RWPE2 (cell line): ENCODE measurements at places on chromosomes 12 and 14.
A peak's percentile ranks its signal among the peaks of the same experiment; 100 is the strongest.

GRCh38 chr14:59811815-59812214 lies 58.8 kb downstream of the RTN1 start:
- no peak overlapping the region for H3K27ac ChIP-seq
- DNase-seq = no peak
- peaks cover 27% of the 10 kb centered on the region for H3K27me3 ChIP-seq
- H3K36me3 ChIP-seq = no peaks in the 10 kb centered on the region

DNA sequence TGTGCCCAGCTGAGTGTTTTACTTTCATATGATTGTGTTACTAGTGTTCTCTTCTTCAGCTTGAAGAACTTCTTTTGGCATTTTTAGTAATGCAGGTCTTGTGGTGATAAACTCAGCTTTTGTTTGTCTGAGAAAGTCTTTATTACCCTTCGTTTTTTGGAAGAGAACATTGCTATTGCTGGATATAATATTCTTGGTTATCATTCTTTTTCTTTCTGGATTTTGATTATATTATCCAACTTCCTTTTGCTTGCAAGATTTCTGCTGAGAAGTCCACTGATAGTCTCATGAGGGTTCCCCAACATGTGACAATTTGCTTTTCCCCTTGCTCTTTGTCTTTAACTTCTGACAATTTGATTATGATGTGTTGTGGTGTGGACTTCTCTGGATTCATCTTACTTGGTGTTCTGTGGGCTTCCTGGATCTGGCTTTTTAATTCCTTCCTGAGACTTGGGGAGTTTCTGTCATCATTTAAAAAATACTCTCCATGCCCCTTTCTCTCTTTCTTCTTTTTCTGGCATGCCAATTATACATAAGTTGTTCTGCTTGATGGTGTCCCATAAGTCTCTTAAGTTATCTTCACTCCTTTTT lies 416.8 kb downstream of the CCDC91 start:
- H3K4me3 ChIP-seq = no peak overlapping the region
- no peak for DNase-seq
- H3K36me3 ChIP-seq = no peaks in the 10 kb centered on the region
- no peaks in the 10 kb centered on the region for H3K4me1 ChIP-seq
- H3K27ac ChIP-seq = no peak overlapping the region

- DNase-seq = no peak
- H3K27me3 ChIP-seq = no peaks in the 10 kb centered on the region
- no peaks in the 10 kb centered on the region for H3K36me3 ChIP-seq
- no peak overlapping the region for H3K4me3 ChIP-seq
- no peak overlapping the region for H3K27ac ChIP-seq
- peaks cover 7% of the 10 kb centered on the region for H3K4me1 ChIP-seq
These were observed 690 bp downstream of the AKAP6 start for GRCh38 chr14:32329690-32330285.

DNA sequence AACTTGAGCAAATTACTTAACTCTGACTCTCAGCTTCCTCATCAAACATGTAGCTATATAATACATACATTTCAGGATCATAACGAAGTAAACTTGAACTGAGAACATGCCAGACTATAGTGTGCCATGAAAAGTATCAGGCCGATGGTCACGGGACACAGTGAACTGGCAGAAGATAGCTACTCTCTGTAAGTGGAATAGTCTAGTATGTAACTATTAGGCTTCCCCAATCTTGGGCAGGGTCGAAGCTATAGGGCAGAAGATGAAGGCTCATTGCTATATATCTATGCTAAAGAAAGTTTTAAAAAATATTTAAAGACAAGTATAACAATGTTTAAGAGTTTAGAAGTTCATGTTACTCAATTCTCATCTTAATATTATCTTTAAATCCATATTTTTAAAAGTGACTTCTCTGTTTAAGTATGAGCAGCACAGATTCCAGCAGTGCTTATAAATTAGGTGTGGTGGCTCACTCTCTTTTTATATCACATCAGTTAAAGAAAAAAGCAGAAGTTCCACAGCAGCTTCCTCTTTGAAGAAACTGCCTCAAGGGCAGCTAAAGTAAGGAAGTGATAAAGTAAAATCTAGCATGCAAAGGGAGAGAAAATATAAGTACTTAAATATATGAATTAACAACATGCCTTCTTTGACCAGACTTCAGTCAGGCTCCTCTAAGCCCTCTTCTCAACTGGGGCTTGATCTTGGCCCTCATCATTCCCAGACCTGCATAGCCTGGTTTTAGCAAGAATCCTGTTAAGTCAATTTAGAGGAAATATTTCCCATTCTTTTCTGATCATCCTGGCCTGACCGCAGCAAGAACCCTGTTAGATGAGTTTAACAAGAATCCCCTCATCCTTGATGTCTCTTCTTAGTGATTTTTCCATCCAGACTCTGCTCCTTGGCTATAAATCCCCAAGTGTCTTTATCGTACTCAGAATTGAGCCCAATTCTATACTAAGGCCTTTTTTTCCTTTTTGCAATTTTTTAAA lies 8.4 kb upstream of the GLIPR1 start:
- H3K27me3 ChIP-seq = no peaks in the 10 kb centered on the region
- H3K36me3 ChIP-seq = no peaks in the 10 kb centered on the region
- no peak overlapping the region for H3K27ac ChIP-seq
- no peak for DNase-seq
- H3K4me1 ChIP-seq = no peaks in the 10 kb centered on the region
- no peak overlapping the region for H3K4me3 ChIP-seq

DNA sequence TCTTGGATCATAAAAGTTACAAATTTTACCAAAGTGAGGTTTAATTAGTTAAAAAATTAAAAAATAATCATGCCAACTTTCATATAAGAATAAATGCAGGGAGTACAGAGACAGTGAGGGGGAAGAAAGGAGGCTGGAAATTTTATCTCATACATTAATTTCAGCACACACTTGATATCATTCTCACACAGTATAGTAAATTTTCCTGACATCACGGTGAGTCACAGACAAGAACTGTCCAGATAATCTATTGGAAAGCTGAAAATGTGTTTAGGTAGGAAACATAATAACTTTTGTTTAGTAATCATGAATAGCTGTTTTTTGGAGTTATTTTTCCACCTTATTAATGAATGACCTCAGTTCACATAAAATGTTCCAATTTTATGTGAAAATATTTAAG lies 1204.8 kb downstream of the GALC start:
- H3K27ac ChIP-seq = no peak overlapping the region

GRCh38 chr12:131177599-131177998 lies 223.9 kb downstream of the ADGRD1 start:
- H3K27ac ChIP-seq = no peak overlapping the region
- H3K4me1 ChIP-seq = no peaks in the 10 kb centered on the region
- peaks cover 24% of the 10 kb centered on the region for H3K27me3 ChIP-seq
- H3K4me3 ChIP-seq = no peak overlapping the region

DNA sequence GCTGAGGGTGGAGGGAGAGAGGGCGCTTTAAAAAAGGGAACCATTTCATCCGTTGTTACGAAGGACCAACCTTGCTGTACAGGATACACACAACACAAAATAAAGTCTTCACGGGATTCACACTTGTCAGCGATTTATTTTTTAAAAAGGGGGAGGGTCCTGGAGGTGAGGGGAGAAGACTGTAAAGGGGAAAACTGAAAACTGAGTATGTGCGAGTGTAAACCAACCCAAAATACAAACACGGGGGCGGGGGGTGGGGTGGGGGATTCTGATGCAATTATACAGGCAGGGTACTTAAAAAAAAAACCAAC lies 499 bp upstream of the PRKAG1 start:
- no peak for DNase-seq
- H3K4me1 ChIP-seq = peaks cover 5% of the 10 kb centered on the region
- peak overlapping the region; percentile 70 for H3K4me3 ChIP-seq
- peaks cover 40% of the 10 kb centered on the region for H3K36me3 ChIP-seq

DNA sequence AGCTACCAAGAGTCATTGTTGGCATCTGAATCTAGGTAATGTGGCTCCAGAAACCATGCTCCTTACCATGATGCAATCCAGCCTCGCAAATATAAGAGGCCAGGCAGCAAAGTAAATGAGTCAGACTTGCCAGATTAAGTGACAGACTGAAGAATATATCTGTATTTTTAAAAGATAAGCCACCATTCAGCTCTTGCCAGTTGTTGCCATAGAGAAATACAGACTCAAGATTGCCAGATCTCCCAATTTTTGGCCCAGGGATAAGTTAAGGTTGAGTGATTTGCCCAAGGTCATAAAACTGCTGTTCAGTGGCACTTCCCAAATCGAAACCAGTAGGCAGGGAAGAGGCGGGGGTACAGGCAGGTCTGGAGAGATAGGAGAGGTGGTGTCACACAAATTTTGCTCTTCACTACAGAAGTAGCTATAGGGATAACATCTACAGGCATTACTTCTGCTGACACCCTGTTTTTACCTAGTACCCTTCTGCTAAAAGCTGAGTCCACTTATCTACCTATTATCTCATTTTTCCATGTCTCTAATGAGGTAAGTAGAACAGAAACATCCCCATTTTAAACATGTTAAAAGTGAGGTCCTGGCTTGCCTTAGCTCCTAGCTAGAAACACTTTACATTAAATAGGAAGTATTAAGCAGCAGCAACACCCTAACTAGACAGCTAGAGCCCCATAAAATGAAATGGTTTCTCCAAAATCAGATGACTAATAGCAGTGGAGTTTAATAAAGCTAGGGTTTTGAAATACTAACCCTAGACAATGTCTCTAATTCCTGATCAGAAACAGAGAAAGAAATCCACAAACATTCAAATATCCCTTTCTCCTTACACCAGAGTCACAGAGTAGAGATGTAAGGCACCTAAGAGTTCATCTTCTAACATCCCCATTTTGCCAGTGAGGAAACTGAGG lies 19.5 kb downstream of the DCAF5 start:
- H3K36me3 ChIP-seq = peaks cover 8% of the 10 kb centered on the region; the same call in 1 of the 2 replicates
- no peaks in the 10 kb centered on the region for H3K27me3 ChIP-seq
- H3K4me3 ChIP-seq = no peak overlapping the region
- no peak for DNase-seq
- peak overlapping the region; percentile 17 for H3K27ac ChIP-seq
- H3K4me1 ChIP-seq = peaks cover 38% of the 10 kb centered on the region

GRCh38 chr12:104763168-104763805 lies 194.8 kb downstream of the SLC41A2 start:
- H3K27me3 ChIP-seq = no peaks in the 10 kb centered on the region
- no peaks in the 10 kb centered on the region for H3K4me1 ChIP-seq
- H3K4me3 ChIP-seq = no peak overlapping the region
- H3K36me3 ChIP-seq = no peaks in the 10 kb centered on the region

DNA sequence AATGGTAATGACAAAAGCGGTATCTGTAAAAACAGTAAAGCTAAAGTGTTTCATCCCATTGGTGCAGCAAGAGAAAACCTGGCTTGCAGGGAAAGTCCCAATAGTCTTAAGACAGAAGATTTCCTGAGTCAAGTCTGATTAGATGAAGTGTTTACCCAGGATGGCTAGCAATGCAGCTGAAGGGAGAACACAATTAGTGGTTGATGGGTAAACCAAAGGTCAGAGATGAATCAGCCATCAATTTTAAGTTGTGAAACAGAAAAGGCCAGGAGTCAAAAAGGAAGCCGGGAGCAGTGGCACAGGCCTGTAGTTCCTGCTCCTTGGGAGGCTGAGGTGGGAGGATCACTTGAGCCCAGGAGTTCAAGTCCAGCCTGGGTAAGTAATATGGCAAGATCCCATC lies 52.6 kb downstream of the SEC23A start:
- DNase-seq = no peak
- no peaks in the 10 kb centered on the region for H3K27me3 ChIP-seq
- H3K4me3 ChIP-seq = no peak overlapping the region
- no peak overlapping the region for H3K27ac ChIP-seq
- H3K36me3 ChIP-seq = peaks cover 84% of the 10 kb centered on the region

DNA sequence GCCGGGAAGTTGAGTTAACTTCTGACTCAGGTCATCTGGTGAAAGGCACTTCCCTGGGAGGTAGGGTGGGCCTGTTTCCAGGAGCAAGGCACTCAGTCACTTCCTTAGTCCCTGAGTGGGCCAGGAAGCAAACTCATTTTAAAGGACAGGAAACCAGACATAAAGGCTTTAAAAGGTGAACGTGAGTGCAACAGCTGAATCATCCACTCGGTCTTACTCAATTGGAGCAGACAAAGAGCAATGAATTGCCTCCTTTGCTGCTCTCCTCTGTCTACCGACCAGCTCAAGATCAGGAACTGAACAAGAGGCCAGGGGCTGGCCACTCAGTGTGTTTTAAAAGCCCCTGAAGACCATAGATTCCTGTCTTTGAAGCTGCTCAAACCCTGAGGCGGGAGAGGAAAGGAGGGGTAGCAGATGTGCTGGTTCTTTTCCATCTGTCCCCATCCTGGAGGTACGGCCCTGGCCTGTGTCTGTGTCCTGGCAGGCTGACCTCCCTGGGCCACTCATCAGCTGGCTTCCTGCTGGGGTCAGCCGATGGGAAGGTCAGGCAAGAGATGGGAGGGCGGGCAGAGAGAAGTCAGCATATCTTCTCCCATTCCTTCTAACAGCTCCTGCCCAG lies 148.9 kb downstream of the PPM1H start:
- no peaks in the 10 kb centered on the region for H3K36me3 ChIP-seq
- no peaks in the 10 kb centered on the region for H3K27me3 ChIP-seq
- H3K27ac ChIP-seq = peak overlapping the region; percentile 93
- peak; percentile 87 for DNase-seq

DNA sequence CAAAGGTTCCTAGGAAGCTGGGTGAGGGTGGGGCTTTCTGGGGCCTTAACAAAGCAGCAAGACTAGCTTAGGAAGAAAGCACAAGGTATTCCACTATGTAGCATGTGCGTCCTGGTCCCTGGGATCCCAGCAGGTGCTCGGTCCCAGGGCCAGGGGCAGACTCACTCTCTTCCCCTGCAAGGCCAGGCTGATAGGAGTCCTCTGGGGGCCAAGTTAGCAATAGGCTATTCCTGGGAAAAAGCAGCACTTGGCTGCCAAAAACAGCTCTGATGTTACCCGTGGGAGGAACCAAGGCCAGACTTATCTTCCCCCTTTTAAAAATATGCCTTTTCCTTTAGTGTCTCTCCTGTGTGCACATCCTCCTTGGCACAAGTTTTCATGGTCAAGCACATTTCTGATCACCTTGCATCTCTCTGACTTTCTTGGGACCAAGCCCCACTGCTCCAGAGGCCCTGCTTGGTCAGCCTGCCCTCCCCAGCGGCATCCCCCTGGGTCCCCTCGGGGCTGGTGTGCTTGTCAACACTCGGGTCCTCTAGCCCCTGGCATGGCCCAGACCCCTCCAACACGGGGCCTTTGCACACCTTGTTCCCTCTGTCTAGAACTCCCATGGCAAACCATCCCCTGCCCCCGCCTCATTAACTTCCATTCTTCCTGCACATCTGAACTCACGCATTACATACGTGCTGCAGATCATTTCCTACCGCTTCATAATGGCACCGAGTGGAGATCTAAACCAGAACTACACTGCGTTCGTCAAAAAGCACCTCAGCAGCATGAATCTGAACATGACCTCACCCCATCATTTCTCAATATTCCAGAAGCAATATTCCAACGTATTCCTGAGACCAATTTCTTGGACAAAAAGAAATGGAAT lies 21.9 kb downstream of the CCDC92 start:
- H3K36me3 ChIP-seq = no peaks in the 10 kb centered on the region
- no peak for DNase-seq
